ENCODE measurements at places on chromosomes 6 and 20. TPM values are rescaled to one million over a fixed set of nuclear protein-coding genes. Genes with fewer than 3 reads are reported as not detected.

DNA sequence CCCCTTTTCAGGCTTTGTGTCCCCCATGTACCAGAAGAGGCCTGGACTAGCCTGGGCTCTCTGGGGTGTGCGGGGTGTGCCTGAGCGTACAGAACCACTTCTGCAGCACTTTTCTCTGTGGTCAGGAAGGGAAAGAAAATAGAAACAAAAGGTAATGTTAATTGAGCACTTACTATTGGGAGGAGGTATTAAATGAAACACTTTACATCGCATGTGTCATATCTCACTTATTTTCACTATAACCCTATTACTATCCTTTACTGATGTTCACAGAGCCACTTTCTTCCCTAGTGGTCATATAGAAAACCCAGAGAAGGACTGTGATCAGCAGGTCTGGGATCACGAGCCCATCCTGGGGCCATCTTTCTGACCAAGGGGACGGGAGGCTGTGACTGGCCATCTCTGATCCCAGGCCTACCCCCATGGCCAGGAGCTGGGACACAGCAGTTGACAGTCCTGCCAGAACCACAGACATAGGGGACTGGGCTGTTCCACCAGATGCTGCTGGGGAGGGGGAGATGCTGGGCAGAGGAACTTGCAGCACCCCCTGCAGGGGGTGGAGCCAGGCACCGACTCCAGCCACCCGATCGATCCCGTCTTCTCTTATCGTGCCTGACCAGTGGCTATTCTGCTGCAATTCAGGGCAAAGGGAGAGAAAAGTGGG, 107.6 kb downstream of the VEGFA start:
- H3K36me3 ChIP-seq: no peaks in the 10 kb centered on the region
- H3K27me3 ChIP-seq: no peaks in the 10 kb centered on the region
- DNase-seq: no peak
- no peaks in the 10 kb centered on the region for H3K4me1 ChIP-seq

DNA sequence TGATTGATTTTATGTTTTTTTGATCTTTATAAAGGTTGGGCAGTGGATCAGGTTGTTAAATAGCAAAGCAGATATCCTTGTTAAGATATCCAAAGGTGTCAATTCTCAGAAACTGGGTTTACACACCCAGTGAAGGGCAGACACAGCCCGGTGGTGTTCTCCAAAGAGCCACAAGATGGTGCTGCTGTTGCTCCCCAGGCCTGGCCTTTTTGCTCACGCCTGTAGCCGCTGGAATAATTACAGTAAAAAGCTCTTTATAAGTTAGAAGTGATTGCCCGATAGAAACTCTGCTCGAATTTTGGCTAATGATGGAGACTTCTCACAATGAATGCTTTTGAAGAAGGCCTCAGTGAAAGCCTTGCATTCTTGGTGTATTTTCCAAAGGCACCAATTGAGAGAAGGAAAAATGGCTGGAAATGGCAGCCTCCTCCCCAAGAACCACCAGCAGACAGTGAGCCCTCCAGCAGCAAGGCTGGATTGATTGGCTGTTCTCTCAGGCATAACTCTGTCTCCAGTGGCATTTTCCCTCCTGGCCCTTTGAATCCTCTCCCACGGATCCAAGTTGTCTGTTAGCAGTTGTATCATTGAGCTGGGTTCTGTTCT, 120.5 kb upstream of the CHD6 start:
- H3K4me3 ChIP-seq: no peak overlapping the region
- H3K4me1 ChIP-seq: no peaks in the 10 kb centered on the region
- H3K36me3 ChIP-seq: no peaks in the 10 kb centered on the region
- no peak overlapping the region for H3K27ac ChIP-seq
- peak; percentile 86 for DNase-seq
- H3K27me3 ChIP-seq: no peaks in the 10 kb centered on the region

DNA sequence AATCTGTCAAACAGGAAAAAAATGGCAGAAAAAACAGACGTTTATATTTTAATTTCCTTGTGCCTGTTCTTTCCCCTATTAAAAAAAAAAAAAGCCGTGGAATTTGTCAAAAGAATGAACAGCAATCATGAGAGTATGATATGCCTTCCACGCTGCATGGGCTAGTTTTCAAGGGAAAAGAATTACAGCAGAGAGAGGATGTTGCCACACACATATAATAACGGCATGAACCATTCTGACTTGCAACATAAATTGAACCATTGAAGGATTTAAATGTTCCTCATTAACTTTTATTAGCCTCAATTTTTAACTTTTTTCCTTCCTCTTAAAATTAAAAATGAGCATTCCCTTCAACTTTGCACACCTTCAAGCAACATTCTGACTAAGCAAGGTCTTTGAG, 301.8 kb downstream of the FOXC1 start:
- H3K27ac ChIP-seq: no peak overlapping the region
- no peak for DNase-seq
- H3K4me1 ChIP-seq: no peaks in the 10 kb centered on the region
- no peaks in the 10 kb centered on the region for H3K27me3 ChIP-seq

DNA sequence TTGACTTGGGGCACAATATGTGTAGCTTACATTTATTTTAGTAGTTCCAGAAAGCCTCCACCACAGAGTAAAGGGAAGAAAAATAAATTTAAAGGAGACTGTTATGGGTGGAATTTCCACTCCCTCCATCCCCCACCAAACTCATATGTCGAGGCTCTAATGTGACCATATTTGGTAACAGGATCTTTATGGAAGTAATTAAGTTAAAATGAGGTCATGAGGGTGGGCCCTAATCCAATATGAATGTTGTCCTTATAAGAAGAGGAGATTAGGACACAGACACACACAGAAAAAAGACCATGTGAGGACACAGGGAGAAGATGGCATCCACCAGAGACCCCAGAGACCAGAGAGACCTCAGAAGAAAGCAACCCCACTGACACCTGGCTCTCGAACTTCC, 189.7 kb downstream of the EDN1 start:
- DNase-seq: no peak
- no peak overlapping the region for H3K4me3 ChIP-seq
- H3K4me1 ChIP-seq: no peaks in the 10 kb centered on the region
- no peaks in the 10 kb centered on the region for H3K27me3 ChIP-seq
- no peaks in the 10 kb centered on the region for H3K36me3 ChIP-seq
- no peak overlapping the region for H3K27ac ChIP-seq

- no peak overlapping the region for H3K27ac ChIP-seq
- no peaks in the 10 kb centered on the region for H3K4me1 ChIP-seq
- peak; percentile 59 for DNase-seq
- peaks cover 52% of the 10 kb centered on the region for H3K36me3 ChIP-seq
Observed at GRCh38 chr6:170575250-170575649, 9.2 kb downstream of the PDCD2 start.

DNA sequence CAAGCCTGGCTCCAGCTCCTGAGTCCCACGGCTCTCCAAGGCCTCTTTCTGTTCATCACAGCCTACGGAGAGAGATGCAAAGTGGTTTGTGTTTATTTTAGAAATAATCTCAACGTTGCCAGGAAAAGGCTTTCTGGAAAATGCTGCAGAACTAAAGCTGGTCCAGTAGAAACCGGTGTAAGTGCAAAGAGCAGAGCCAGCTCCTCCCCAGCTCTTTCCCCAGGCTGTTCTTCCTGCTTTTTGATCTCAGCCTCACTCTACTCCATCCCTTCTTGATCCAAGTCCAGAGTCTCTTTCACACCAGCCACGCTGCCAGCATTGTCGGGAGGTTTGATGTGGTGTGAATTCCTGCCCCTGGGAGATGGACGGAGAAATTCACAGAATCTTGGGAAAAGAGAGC, 69.8 kb downstream of the TMEM170B start:
- H3K4me1 ChIP-seq: no peaks in the 10 kb centered on the region
- H3K27me3 ChIP-seq: no peaks in the 10 kb centered on the region
- H3K4me3 ChIP-seq: no peak overlapping the region
- no peak overlapping the region for H3K27ac ChIP-seq
- no peaks in the 10 kb centered on the region for H3K36me3 ChIP-seq

DNA sequence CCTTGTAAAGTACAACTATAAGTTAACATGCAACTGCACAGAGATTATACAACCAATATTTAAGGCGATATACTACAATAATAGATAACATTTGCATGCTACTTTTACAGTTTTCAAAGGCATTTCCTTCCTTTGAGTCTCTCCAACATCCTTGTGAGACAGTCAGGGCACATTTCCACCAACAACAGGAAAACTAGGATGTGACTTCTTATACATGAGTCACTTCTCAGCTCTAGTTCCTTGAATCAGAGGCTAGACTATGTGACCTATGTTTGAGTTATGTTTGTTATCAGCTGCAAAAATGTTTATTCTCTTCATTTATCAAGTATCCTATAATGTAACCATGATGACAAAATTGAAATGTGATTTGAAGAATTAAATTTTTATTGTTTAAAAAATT, 51.7 kb upstream of the TFAP2D start:
- no peaks in the 10 kb centered on the region for H3K36me3 ChIP-seq
- H3K27ac ChIP-seq: no peak overlapping the region
- no peaks in the 10 kb centered on the region for H3K4me1 ChIP-seq
- no peak for DNase-seq

DNA sequence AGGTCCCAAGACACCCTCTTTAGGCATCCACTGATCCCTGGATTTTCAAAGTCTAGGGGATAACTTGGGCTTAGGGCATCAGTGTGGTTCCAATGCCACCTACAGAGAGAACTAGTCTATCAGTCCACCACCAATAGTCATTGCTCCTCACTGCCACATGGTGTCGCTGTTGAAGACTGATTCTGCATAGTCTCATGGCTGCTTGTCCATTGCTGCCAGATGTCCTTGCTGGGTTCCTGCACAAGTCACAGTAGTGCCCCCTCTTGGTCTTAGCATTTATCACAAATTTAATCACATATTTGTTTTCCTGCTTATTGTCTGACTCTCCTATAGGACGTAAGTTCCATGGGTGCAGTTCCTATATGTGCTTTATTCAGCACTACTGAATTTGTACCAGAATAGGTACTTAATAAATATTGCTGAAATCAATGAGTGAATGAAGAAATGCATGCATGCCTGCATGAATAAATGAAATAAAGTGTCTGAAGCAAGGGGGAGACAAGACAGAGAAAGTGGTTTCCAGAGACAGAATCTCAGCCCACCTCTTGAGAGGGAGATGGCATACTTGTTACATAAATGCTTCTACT, 45.9 kb upstream of the RALY start:
- no peaks in the 10 kb centered on the region for H3K36me3 ChIP-seq
- no peaks in the 10 kb centered on the region for H3K27me3 ChIP-seq
- no peak overlapping the region for H3K27ac ChIP-seq
- no peaks in the 10 kb centered on the region for H3K4me1 ChIP-seq
- H3K4me3 ChIP-seq: no peak overlapping the region

DNA sequence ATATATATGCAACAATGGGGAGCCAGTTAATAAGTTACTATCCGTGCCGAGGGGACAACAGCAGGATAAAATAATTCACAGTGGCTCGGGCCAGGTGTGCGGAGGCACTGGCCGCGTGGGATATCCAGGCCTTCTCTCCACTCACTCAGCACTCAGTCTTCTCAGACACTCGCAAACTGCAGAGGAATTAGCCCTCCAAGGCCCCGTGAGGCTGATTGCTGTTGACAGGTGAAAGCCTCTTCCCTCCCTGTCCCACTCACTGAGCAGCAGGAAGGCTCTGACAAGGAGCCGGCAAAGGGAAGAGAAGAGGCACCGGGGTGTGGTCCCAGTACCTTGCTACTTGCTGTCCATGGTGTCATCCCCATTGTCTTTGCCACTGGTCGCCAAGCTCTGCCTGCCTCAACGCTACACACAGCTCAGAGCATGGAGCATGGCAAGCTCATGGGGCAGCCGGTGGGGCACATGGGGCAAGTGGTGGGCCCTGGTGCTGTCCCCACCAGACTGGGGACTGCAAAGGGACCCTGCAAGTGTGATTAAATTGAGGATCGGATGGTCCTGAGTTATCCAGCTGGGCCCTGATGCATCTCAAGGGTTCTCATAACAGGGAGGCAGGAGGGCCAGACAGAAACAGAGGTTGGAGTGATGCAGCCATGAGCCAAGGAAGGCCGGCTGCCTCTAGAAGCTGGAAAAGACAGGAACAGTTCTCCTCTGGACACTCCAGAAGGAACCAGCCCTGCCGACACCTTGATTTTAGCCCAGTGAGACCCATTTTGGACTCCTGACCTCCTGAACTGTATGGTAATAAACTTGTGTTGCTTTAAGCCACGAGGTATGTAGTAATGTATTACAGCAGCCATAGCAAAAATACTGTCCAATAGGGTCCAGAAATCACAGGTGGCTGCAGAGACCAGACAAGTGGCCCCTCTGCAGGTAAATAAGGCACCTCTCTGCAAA, 119.7 kb downstream of the PSMB1 start:
- H3K27ac ChIP-seq: no peak overlapping the region
- H3K36me3 ChIP-seq: no peaks in the 10 kb centered on the region
- no peaks in the 10 kb centered on the region for H3K4me1 ChIP-seq
- no peak for DNase-seq

DNA sequence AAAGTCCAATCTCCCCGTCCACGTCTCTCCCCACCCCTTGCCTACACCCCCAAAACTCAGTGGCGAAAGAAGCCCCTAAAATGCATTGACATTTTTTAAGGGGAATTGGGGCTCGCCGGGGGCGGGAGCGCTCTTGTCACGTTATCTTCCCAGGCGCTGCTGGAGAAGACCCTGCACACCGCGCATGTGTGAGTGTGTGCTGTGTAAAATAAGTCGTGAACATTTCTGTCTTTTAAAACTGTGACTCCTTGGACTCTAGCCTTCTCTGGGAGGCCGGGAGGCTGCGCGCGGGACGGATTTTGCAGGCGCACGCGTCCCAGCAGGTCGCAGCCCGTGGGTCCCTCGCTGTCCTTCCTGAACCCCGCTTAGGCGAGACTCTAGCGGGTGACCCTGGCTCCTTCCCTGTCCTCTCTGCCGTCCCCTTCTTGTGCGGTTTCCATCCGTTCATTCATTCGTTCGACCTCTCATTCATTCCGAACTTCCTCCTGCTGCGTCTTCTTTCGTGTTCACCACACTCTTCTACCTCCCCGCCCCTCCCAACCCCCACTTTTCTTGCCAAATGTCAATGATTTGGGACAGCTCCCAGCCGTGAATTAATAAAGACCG, 2.2 kb downstream of the NRN1 start:
- H3K4me1 ChIP-seq: peaks cover 15% of the 10 kb centered on the region
- H3K4me3 ChIP-seq: no peak overlapping the region
- H3K27me3 ChIP-seq: no peaks in the 10 kb centered on the region
- H3K36me3 ChIP-seq: no peaks in the 10 kb centered on the region
- peak; percentile 31 for DNase-seq

GRCh38 chr6:74170118-74170517, 474.1 kb downstream of the CD109 start:
- no peak overlapping the region for H3K4me3 ChIP-seq
- no peak overlapping the region for H3K27ac ChIP-seq
- DNase-seq: no peak
- no peaks in the 10 kb centered on the region for H3K36me3 ChIP-seq

DNA sequence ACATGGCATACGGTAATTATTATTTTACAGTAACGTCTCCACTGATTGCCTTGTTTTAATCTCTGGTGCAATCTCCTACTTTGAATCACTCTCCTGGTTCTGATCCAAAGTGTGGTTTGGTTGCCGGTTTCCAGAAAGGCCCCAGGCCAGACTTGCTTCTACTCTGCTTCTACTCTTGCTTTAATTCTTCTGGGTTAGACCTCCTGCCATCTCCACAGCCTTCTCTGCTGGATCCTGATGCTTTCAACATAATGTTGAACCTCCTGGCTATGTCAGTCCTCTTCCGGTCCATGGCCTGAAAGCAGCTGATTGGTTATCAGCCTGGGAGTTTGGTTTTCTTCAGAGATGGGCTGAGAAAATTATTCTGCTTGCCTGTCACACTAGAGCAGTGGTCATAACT, 266.5 kb upstream of the RIMS1 start:
- H3K36me3 ChIP-seq: no peaks in the 10 kb centered on the region
- H3K27me3 ChIP-seq: no peaks in the 10 kb centered on the region
- no peaks in the 10 kb centered on the region for H3K4me1 ChIP-seq
- no peak for DNase-seq
- no peak overlapping the region for H3K27ac ChIP-seq

Gene SNX3
- 90.8 TPM for total RNA-seq

Gene FAM217A
- total RNA-seq: not detected

Gene BMP5
- not detected for total RNA-seq

Gene COL9A3
- total RNA-seq: 41.2 TPM

Gene KCNG1
- total RNA-seq: not detected

Gene NR2E1
- not detected for total RNA-seq

Gene VSX1
- total RNA-seq: not detected

Gene ETV7
- not detected for total RNA-seq

All from Karpas-422 (cell line).